Stimulated activated CD8-positive, alpha-beta memory T cell treated with anti-CD3 and anti-CD28 coated beads, Interleukin-7, amount 100 ng/mL, for 48 hours (primary cell): ENCODE measurements at places on chromosomes 5 and 9.

DNA sequence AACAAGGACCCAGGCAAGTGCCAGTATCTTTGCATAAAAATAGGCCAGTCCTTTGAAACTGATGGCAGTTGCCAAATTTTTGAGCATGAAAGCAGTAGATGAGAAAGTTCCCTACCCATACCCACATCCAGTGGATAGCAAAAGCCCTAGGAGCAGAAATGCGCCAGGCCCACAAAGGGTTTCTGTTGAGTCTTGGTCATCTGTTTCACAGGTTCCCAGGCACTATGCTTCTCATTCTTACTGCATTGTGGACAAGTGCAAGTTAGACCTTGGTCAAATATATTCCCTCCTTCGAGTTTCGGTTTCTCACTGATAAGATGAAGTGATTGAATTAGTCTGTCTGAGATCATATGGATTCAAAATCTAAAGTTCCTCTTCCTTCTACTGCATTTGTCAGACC, 152.3 kb downstream of the NR3C1 start:
- DNase-seq: no peak

GRCh38 chr5:1889321-1890065, 6.8 kb upstream of the IRX4 start:
- no peak for DNase-seq

DNA sequence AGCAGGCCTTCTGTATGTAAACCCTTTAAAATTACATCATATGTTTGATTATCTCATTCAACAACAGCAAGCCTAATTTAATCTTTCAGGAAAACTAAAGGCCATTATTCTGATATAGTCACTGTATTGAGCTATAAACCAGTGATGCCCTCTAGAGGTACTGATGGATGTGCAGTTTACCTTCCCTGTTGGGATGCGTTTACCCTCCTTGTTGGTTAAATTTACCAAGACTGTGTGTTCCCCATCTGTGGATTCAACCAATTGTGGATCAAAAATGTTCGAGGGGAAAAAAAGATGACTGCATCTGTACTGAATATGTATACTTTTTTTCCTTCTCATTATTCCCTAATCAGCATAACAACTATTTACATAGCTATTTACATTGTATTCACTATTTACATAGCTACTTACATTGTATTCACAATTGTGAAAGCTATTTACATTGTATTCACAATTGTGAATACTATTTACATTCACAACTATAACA, 3.7 kb upstream of the BAAT start:
- no peak for DNase-seq

DNA sequence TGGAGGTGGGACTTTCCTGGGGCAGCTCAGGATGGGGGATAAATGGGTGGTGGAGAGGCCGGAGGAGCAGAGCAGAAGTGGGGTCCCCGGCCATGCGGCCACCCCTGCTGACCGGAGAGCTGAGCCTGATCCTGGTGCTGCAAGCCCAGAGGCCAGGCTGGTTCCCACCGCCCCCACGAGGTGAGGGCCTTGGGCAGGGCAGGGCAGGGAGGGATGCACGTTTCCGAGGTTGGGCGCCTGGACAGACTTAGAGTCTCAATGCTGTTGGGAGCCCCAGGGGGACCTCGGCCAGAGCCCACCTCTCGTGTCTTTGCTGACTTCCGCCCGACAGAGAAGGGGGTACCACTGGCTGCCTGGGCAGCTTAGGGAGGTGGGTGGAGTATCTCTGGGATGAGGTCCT, 5.5 kb downstream of the OBP2A start:
- no peak for DNase-seq

DNA sequence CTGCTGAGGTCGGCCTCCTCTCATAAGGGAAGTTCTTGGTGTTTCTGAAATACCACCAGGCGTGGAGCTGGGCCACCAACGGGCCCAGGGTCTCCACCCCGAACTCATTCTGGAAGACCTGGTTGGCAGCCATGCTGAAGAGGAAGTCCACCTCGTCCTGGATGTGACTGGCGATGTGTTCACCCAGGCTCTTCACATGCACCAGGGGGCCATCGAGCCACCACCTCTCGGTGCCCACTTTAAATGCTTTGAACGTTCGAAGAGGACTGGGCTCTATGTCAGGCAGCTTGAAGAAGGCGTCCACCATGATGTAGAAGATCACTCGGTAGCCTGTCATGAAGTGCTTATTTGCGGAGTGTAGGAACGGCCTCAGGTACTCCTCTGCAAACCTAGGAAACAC, 15.1 kb downstream of the GLT6D1 start:
- DNase-seq: no peak

DNA sequence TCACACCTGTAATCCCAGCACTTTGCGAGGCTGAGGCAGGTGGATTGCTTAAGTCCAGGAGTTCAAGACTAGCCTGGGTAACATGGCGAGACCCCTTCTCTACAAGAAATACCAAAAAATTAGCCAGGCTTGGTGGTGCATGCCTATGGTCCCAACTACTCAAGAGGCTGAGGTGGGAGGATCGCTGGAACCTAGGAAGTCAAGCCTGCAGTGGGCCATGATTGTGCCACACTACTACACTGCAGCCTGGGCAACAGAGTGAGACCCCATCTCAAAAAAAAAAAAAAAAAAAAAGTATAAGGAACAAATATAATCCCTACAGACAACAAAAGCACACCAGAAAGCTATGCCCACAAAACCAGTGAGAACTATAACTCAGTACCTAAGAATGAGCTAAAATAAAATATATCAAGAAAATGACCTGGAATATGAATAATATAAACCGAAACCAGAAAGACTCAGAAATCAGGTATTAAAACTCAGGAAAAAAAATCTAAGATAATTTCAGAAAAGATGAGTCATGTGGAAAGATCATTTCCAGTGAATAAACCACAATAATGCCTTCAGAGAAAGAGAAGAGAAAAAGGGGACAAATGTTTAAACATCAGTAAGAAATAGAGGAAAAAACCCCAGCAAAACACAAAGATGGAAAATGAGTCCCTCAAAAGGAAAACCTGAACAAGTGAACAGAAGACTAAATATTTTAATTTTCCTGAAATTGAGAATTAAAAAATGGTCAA, 57.4 kb downstream of the GOLPH3 start:
- no peak for DNase-seq

- DNase-seq: no peak
These were observed 73.0 kb downstream of the UGCG start for GRCh38 chr9:111969622-111970021.
